IPS DF 6.9 (cell line): ENCODE measurements at places on chromosomes 6 and 20.
A peak's percentile ranks its signal among the peaks of the same experiment; 100 is the strongest.

DNA sequence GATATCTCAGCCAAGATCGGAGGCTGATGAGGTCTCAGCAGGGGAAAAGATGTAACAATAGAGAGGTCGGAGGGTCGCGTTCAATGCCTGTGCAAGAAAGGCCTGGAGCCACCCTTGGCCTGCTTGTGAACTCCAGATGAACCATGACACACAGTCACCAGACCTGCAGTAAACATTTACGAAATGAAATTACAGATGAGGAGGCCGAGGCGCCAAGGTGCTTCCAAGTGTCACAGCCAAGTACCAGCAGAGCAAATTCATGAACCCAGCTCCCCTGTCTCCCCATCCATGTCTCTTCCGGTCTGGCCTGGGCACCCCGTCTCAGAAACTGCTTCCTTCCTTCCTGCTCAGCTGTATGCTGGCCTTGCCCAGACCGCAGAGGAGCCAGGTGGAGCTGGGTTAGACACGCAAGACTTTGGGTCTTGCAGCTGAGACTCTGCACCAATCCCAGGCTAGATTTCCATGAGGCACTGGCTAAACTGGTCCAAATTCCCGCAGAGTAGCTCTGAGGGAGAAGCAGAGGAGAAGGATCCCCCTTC, 48.1 kb downstream of the CHMP4B start:
- no peak for DNase-seq

DNA sequence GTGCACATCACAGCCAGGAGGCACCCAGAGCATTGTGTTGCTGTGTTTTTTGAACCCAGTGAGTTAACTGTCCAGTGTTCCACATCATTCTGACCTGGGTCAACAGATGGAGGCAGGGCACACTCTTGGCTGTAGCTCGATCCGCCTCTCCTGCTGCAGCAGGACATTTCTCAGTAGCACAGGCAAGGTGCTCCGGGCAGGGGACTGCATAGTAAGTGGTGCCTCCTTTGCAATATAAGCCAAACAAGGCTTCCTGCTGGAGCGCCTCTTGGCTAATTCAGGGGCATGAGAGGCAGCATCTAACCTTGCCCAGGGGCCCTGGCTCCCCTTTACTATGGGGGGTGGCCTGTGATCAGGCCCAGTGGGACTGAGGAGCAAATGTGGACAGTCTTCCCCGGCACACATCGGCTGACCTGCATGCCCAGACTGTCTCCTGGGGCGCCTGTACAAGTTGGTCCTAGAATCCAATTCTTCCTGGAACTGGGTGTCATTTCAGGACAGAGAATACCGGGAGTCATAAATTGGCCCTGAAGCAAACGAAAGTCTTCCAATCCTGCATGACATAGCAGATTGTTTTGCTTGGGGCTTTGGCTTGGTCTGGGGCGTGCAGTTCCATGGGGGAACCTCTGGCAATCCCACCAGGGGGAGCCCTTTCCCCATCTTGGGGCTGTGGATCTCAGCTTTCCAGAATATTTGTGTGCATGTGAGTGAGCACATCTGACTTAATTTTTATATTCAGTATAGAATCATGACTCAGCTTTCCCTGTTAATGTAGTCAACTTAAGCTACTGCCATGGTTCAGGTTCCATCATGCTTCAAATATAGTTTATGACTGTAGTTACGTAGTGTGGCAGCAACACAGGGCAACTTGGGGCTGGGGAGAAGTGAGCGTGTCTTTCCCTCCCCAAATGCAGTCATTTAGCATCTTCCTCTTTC, 56.0 kb upstream of the DDR1 start:
- DNase-seq: no peak

GRCh38 chr6:31048099-31048498, 37.8 kb downstream of the MUC22 start:
- DNase-seq: no peak

GRCh38 chr6:162056061-162056460, 671.5 kb downstream of the PRKN start:
- DNase-seq: no peak

DNA sequence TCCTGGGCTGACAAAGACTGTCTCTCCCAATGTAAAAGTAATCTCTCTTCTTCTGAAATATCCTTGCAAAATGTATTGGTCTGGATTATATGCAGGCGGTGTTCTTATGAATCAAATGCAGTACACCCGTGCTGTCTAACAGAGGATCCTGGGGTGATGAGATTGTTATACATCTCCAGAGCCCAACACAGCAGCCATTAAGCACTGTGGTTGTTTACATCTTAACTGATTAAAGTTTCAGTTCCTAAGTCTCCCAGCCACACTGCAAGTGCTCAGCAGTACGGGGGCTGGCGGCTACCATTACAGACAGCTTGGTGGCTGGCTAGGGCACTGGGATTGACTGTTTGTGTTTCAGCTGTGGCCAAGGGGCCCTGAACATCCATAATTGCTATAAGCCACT, 7.0 kb downstream of the UNC93A start:
- no peak for DNase-seq

- DNase-seq: no peak
Observed at GRCh38 chr6:163529605-163530004, 115.1 kb downstream of the QKI start.

GRCh38 chr6:1817033-1817761, 207.5 kb downstream of the FOXC1 start:
- DNase-seq: no peak

GRCh38 chr6:161890832-161891297, 617.0 kb upstream of the AGPAT4 start:
- DNase-seq: no peak

GRCh38 chr20:47027042-47027441, 132.4 kb downstream of the EYA2 start:
- DNase-seq: no peak

- no peak for DNase-seq
Observed at GRCh38 chr20:48682529-48683363, 145.1 kb downstream of the PREX1 start.

DNA sequence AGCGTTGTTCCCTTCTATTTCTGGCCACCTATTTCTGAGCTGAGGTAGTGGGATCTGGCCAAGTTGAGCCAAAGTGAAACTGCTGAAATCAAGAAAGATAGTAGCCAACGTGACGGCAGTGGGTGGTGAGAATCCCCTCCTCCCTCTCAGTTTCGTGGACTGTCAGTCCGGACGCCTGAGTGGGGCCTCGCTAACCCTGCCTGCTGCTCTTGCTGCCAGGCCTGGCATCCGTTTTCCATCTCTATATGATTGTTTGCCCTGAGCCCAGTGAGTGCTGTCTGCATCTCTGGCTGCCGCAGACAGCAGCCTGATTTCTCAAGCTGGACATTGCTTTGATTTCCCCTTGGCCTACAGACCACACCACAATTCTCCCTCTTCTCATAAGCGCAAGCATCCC, 23.5 kb upstream of the PAX1 start:
- no peak for DNase-seq

DNA sequence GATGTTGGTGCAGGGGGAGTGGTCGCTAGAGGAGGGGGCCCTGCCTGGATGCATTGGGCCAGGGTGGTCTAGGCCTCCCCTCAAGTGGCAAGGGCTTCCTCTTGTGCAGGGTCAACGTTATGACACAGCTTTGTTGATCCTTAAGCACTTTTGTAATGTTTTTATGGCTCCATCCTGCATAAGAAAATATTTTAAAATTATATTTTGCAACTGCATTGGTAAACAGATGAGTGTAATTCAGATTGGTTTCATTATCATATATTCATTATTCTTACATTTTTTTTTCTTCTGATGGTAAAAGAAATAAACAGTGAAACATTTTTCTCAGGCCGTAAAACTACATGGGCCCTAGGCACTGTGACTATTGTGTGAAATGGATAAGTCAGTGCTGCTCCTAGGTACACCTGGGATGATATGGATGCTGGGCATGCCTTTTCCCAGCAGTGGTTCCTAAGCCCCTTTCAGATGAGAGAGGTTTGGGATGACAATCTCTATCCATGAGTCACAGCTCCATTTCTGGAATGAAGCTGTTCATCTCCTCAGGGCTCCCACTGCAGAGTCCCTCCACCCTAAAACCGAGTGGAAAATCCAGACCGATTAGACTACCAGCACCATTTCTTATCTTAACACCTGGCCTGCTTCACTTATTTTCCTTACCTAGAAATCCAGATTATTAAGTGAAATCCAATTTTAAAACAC, 5.8 kb upstream of the SIM1 start:
- DNase-seq: no peak

- no peak for DNase-seq
Observed at GRCh38 chr6:1096967-1097765, 214.7 kb upstream of the FOXQ1 start.

DNA sequence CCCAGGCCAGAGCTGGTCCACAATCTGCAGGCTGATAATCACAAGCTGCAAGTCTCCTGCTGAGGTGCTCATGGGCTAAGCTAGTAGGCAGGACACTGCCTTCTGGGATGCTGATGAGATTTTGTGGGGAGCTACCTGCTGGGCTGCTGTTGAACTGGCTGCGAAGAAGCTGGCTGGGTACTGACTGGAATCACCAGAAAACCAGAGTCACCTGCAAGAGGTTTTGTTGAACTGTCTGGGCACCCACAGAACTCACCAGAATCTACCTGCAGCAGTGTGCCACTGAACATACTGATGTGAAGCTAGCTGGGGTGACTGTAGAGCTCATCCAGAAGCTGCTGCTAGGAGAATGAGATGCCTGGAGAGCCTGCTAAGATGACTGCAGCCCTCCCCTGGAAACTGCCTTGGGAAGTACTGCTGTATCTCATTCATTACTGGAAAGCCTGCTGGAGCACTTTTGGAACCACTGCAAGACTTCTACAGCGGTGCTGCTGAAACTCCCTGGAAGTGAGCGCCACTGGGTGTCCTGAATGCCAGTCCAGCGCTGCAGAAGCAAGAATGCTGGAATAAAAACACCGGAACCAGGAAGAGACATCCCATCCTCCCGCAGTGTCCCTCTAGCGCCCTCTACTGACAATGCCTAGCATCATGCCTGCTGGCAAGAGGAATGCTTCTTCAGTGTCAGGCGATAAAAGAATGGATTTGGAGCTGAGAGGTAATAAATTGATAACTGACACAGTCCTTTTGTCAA, 64.9 kb upstream of the ARHGAP18 start:
- DNase-seq: peak; percentile 74

DNA sequence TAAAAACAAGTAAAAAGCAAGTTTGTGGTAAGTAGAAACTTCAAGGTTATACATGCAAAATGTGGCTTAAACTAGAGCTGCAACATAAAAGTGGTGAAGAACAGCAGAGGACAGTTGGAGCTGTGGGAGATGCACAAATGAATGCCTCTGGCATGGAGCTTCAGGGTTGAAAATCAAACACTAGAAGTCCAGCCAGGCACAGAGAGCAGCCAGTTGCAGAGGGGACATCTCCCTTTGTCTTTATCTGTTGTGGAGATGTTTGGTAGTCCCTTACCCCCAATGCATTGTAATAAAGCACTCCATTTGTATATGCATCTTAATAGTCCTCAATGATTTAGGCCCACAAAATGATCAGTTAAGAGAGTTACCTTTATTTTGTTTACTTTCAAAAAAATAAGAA, 73.1 kb upstream of the C20orf144 start:
- DNase-seq: no peak

DNA sequence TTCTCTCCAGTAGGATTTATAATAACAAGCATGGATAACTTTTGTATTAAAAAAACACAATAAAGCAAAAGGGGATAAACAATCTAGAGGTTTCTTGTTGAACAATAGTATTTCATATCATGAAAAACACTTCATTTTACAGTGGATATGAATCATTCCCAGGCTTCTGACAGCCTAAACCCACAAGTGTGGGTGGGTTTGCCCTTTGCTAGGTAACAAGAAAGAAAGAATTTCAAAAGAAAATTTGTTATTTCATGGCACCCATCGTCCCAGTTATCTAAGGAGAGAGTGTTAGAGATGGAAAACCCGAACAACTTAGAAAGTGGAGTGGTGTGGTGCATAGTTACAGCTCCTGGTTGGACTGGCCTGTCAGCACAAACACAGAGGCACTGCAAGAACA, 76.1 kb upstream of the GPR6 start:
- DNase-seq: no peak

GRCh38 chr6:118468682-118469465, 79.2 kb upstream of the PLN start:
- DNase-seq: no peak

GRCh38 chr6:146297815-146298214, 245.8 kb upstream of the RAB32 start:
- no peak for DNase-seq

DNA sequence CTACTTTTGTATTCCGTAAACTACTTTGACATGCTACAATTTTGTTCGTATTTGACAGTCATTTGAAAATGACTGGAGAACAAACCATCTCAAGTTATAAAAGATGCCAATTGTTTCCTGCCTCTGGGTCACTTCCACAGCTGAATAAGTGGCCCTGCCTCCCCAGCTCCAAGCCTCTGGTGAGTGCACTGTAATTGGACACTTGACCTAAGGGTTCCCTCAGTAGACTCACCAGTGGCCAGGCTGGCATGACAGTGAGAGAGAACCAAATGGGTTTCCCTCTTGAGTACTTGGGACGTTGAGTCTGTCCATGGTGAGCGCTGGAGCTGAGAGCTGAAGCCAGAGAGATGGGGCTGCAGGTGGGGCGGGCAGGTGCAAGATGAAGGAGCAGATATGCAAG, 57.1 kb downstream of the SLC35D3 start:
- DNase-seq: no peak

- peak; percentile 27 for DNase-seq
Observed at GRCh38 chr6:157597461-157598312, 216.7 kb downstream of the ZDHHC14 start.

DNA sequence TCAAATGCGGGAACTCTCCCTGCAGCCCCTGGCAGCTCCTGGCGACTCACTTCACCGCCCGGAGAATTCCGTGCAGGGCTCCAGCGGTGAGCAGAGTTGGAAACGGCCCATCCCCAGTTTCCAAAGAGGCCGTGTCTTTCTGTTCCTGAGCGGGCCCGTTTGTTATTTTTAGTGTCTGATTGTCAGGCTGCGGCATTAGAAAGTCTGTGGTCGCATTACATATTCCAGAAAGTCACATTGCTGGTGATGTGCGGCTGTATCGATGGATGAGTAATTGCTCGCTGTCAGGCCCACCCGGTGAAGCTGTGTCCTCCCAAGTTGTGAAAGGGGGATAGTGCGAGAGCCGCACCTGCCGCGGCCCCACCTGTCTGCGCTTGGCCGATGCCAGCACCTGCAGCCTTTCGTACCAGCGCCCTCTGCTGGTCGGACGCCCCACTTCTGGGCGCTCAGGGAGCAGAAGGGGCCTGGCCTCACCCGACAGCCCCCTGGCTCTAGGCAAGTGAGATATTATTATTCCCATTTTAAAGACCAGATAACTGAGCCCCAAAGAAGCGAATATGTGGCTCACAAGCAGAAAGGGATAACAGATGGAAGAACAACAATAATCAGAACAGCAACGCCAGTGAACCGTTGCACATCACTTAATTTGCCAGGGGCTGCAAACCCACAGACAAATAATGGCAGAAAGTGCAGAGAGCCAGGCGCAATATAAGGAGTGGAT, 244.9 kb downstream of the TSHZ2 start:
- peak; percentile 67 for DNase-seq
